ENCODE measurements at places on chromosomes 1 and 21.
A peak's percentile ranks its signal among the peaks of the same experiment; 100 is the strongest.

GRCh38 chr1:93672069-93672468 lies 9.6 kb downstream of the BCAR3 start:
- DNase-seq = peak; percentile 63
- H3K4me3 ChIP-seq = no peak overlapping the region
- no peak overlapping the region for H3K27ac ChIP-seq

DNA sequence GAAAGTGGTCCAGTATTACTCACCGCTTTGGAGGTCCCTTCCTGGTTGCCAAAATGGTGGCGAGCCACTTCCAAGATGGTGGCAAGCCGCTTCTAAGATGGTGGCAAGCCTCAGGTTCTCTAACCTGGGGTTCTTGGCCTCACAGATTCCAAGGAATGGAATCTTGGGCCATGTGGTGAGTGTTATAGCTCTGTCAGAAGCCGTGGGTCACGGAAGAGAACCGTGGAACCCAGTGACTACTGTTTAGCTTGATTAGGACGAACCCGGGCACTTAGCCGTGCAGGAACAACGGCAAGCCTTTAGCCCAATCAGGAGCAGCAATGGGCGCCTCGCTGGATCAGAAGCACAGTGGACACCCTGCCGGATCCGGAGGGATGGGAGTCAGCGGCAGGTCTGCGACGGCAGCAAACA lies 356.2 kb upstream of the TMPRSS15 start:
- H3K36me3 ChIP-seq = no peaks in the 10 kb centered on the region
- no peaks in the 10 kb centered on the region for H3K27me3 ChIP-seq
- no peak overlapping the region for H3K27ac ChIP-seq
- H3K4me3 ChIP-seq = no peak overlapping the region

DNA sequence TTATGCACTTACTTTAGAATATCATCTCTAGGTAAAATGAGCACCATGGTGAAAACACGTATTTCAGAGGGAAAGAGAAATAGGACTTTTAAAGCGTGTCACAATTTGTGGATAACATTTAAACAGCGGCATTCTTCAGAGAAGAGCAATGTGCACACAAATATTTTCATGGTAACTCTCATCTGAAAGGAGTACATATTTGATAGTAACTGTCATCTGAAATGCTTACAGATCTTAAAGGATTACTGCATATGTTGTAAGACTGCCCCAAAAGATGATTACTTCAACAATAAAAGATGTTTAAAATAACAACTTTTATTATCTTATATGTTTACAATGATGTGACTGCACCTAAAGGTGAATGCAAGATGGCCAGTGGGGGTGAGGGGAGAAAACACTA lies 408.8 kb downstream of the PLA2G4A start:
- no peak for DNase-seq
- H3K4me3 ChIP-seq = no peak overlapping the region
- no peaks in the 10 kb centered on the region for H3K27me3 ChIP-seq
- H3K36me3 ChIP-seq = no peaks in the 10 kb centered on the region
- H3K27ac ChIP-seq = no peak overlapping the region

- no peak overlapping the region for H3K4me3 ChIP-seq
- DNase-seq = no peak
- H3K36me3 ChIP-seq = peaks cover 2% of the 10 kb centered on the region
- peaks cover 41% of the 10 kb centered on the region for H3K4me1 ChIP-seq
- no peak overlapping the region for H3K27ac ChIP-seq
Measured at GRCh38 chr1:181018901-181019681, 3.6 kb downstream of the STX6 start.

DNA sequence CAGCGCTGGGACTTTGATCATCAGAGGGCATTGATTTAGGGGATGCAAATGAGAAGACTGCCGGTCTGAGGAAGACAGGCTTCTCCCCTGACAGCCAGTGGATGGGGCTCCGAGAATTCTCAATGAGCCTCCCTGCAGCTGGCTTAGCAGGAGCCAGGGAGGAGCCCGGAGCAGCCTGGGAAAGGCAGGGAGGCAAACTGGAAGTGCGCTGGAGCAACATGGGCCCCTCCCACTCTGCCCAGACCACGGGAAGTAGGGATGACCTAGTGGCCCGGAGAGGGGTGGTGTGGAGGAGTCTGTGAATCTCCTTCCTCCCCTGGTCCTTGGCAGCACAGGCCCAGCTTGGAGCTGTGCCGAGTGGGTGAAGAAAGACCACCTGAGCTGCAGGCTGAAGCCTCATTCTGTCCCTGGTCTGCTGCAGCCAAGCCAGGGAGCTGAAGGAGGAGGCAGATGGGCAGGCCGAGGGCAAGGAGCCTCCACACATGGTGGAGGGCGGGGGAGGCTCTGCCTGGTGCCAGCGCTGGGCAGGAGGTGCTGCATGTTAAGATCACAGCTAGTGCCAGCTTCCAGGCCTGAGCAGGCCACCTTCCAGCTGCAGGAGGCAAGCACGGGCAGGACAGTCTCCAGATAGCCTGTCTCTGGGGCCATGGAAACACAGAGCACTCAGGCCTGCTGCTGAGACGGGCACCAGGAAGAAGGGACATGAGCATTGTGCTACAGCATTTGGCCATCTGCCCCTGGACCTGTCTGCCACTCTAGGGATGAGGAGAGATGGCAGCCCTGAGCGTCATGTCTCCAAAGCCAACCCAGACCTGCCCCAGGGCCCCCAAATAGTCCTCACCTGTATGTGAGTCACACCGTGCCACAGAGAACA lies 12.2 kb upstream of the CLSTN1 start:
- H3K27me3 ChIP-seq = no peaks in the 10 kb centered on the region
- H3K36me3 ChIP-seq = no peaks in the 10 kb centered on the region

DNA sequence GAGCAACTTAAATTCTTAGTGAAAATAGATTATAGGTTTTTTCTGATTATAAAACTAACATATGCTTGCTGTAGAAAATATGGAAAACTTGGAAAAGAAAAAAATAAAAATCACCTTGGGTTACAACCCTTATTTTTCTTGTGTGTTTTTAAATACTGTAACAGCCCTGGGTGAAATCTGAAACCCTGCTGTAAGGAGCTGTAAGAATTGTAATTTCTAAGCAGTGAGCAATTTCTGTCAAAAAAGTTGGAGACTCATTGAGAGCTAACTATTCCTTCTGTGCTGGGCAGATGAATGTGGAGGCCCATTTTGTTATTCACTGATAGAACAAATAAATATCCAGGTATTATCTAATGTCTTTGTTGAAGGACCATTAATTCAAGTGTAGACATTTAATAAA lies 42.6 kb downstream of the ADCY10 start:
- H3K27me3 ChIP-seq = no peaks in the 10 kb centered on the region
- H3K4me1 ChIP-seq = no peaks in the 10 kb centered on the region
- no peak overlapping the region for H3K27ac ChIP-seq
- H3K4me3 ChIP-seq = no peak overlapping the region
- DNase-seq = no peak

DNA sequence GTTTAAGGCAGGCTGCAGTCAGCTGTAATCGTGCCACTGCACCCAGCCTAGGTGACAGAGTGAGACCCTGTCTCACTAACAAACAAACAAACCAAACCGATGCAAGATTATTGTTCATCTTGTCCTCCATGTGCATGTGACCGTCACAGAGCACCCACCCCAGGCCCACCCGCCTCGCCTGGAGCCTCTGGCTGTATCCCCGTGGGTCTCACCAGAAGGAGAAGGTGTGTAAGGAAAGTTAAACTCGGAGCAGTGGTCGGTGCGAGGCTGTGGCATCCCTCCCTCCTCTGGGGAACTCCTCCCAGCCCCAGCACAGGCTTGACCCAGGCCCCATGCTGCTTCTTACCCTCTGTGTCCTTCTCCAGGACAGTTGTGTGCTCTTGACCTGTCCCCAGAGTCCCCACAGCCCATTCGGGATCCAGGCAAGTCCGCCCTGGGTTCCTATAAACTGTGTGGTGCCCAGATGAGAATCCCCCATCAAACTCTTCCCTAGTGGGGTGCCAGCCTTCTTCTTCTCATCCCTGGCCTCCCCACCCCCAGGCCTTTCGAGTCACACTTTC lies 318.4 kb downstream of the AJAP1 start:
- no peak overlapping the region for H3K4me3 ChIP-seq
- H3K27me3 ChIP-seq = no peaks in the 10 kb centered on the region
- no peaks in the 10 kb centered on the region for H3K36me3 ChIP-seq
- no peak for DNase-seq

GRCh38 chr21:35942211-35943144 lies 117.8 kb downstream of the SETD4 start:
- H3K4me3 ChIP-seq = no peak overlapping the region
- no peaks in the 10 kb centered on the region for H3K27me3 ChIP-seq
- H3K4me1 ChIP-seq = no peaks in the 10 kb centered on the region

DNA sequence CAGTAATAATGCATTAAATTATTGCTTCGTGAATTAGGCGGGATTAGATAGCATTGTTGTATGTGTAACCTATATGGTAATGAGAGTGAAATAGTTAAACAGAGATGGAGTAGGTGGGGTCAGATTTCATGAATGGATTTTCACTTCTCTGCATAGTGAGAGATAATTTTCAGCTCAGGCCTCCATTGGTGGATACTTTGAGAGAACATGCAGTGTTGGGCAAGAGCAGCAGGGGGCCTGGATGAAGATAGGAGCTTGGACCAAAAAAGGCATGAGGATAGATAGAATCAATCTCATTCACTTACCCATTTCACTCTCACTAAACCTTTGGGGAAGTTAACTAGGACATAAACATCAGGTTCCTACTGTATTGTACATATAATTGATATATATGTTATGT lies 39.5 kb upstream of the C1orf87 start:
- no peak overlapping the region for H3K27ac ChIP-seq
- H3K27me3 ChIP-seq = no peaks in the 10 kb centered on the region
- H3K4me3 ChIP-seq = no peak overlapping the region
- no peak for DNase-seq
- H3K36me3 ChIP-seq = no peaks in the 10 kb centered on the region

- peaks cover 63% of the 10 kb centered on the region for H3K4me1 ChIP-seq
- H3K36me3 ChIP-seq = peaks cover 3% of the 10 kb centered on the region
- no peaks in the 10 kb centered on the region for H3K27me3 ChIP-seq
- no peak overlapping the region for H3K4me3 ChIP-seq
- peak overlapping the region; percentile 96 for H3K27ac ChIP-seq
- peak; percentile 58 for DNase-seq
Measured at GRCh38 chr21:37370152-37371040, 3.8 kb downstream of the DYRK1A start.

- H3K27me3 ChIP-seq = peaks cover 16% of the 10 kb centered on the region
- no peaks in the 10 kb centered on the region for H3K4me1 ChIP-seq
- H3K4me3 ChIP-seq = no peak overlapping the region
- no peak overlapping the region for H3K27ac ChIP-seq
- no peaks in the 10 kb centered on the region for H3K36me3 ChIP-seq
- no peak for DNase-seq
Measured at GRCh38 chr1:13550663-13551062, 33.0 kb upstream of the PDPN start.

DNA sequence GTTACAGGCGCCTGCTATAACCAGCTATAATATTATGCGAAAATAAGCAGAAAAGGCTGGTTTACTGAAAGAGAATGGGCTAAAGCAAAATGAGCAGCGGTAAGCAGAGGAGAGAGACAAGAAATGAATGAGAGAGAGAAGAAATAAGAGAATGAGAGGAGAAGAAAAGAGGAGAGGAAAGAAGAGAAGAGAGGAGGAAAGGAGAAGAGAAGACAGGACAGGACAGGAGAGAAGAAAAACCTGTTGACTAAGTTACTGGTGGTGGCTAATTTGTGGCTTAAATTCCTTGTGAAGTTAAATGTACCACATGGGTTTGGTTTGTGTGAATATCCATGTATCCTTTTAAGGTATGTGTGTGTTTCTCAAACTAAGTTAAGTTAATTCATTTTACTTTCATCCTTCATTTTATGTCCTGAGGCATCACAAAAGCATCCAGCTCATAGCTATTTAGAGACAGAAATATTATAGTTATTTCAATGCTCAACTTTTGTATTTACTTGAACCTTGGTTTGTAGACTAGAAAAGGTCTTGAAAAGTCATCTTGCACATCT lies 3.1 kb upstream of the DDR2 start:
- no peak overlapping the region for H3K27ac ChIP-seq
- H3K27me3 ChIP-seq = no peaks in the 10 kb centered on the region
- no peak overlapping the region for H3K4me3 ChIP-seq
- H3K4me1 ChIP-seq = no peaks in the 10 kb centered on the region
- no peak for DNase-seq

DNA sequence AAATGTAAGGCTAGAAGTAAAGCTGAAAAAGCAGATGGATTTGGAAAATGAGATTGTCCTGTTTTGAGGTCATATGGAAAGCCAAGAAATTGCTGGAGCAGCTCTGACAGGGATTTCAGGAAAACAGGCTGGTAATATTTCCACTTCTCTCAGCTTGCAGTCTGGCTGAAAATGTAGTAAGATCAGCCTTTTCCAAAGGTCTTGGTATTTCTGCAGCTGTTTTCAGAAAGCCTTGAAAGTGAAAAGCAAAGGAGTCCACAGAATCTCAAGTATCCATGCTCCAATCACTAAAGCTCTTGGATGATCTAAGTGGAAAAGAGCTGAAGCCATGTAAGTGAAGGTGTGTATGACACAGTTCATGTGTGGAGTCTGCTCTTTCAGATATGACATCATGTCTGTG lies 41.6 kb upstream of the APOBEC4 start:
- no peaks in the 10 kb centered on the region for H3K4me1 ChIP-seq
- H3K4me3 ChIP-seq = no peak overlapping the region
- no peak overlapping the region for H3K27ac ChIP-seq
- H3K27me3 ChIP-seq = no peaks in the 10 kb centered on the region
- H3K36me3 ChIP-seq = no peaks in the 10 kb centered on the region

- no peaks in the 10 kb centered on the region for H3K4me1 ChIP-seq
- no peak for DNase-seq
- H3K4me3 ChIP-seq = no peak overlapping the region
- H3K27me3 ChIP-seq = no peaks in the 10 kb centered on the region
- no peak overlapping the region for H3K27ac ChIP-seq
- H3K36me3 ChIP-seq = peaks cover 14% of the 10 kb centered on the region
Measured at GRCh38 chr1:167404161-167404888, 114.0 kb downstream of the CD247 start.

- H3K27me3 ChIP-seq = no peaks in the 10 kb centered on the region
- no peak overlapping the region for H3K27ac ChIP-seq
- no peak overlapping the region for H3K4me3 ChIP-seq
- no peaks in the 10 kb centered on the region for H3K4me1 ChIP-seq
- H3K36me3 ChIP-seq = no peaks in the 10 kb centered on the region
Measured at GRCh38 chr1:51222136-51222787, 13.8 kb upstream of the RNF11 start.

GRCh38 chr21:46190491-46191131 lies 6.4 kb upstream of the SPATC1L start:
- no peak for DNase-seq
- H3K27ac ChIP-seq = no peak overlapping the region
- peaks cover 75% of the 10 kb centered on the region for H3K36me3 ChIP-seq
